ENCODE measurements at places on chromosomes 4 and X. TPM values are rescaled to one million over a fixed set of nuclear protein-coding genes. Genes with fewer than 3 reads are reported as not detected.

The CT55 gene
- total RNA-seq: not detected

DNA sequence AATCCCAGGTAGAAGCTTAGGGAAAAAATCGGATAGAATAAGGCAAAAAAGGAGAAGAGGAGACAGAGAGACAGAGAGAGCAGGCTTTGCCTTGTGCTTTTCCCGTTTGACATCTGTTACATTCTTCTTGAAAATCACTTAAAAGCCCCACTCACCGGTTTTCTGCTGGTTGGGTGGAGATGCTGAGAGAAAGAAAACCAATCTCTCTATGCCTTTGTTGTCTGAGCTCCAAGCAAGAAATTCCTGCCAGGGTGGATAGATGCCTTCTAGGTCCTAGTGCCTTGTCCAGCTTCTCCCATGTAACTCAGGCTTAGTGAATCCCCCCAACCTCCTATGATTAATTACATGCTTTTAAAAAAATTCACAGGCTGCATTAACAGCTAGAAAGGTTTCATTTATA lies at the start of gene DCX:
Gene DCX (minus strand): TSS at position 210 of the 400 bp plus-strand sequence. CDS start 1,794 bp downstream, outside the sequence.
- no peak within 1 kb of the TSS for H3K27ac ChIP-seq
- H3K4me1 ChIP-seq: no peaks in the 10 kb centered on the region
- no peaks in the 10 kb centered on the region for H3K27me3 ChIP-seq
- DNase-seq: no peak
- H3K4me3 ChIP-seq: no peak within 1 kb of the TSS
- no peaks in the 10 kb centered on the region for H3K36me3 ChIP-seq

The ALAS2 gene
- total RNA-seq: not detected

GRCh38 chr4:155426953-155427352 lies 50.2 kb upstream of the MAP9 start:
- H3K4me1 ChIP-seq: no peaks in the 10 kb centered on the region
- H3K36me3 ChIP-seq: no peaks in the 10 kb centered on the region
- no peak for DNase-seq
- no peak overlapping the region for H3K4me3 ChIP-seq

The CT45A3 gene
- total RNA-seq: not detected

DNA sequence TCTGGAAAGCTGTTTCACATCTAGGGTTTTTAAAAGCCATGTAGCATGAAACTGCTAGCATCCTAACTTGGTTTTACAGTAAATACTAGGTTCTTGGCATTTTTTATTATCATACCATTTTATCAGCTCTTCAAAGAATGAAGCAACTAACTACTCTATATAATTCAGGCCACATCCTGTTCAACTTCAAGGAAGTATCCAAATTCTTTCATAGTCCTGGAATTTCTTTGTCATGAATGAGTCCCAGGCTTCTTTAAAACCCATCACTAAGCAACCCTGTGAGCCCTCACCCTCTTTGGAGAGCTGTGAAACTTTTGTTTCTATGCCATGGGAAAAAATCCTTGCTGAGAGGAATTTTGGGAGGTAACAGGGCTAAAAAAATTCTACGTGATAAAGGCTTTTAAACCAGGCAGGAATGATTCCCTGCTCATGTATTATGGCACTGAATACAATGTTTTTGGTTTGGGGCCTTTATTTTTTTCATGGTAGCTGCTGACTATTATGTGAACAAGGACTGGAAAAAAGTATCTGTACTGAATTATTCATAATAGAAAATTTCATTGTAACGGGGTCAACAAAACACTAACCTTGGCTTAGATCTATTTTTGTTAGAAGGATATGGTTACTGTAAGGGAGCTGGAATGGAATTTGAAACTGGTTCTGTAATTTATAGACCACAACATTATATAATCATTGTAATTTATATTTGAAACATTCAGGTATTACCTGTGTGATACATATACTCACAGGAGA lies 164.9 kb downstream of the DCTD start:
- H3K36me3 ChIP-seq: no peaks in the 10 kb centered on the region
- H3K4me3 ChIP-seq: no peak overlapping the region
- no peaks in the 10 kb centered on the region for H3K27me3 ChIP-seq
- H3K4me1 ChIP-seq: no peaks in the 10 kb centered on the region
- no peak for DNase-seq

- H3K27me3 ChIP-seq: no peaks in the 10 kb centered on the region
Measured at GRCh38 chr4:176054942-176055341, 10.7 kb upstream of the WDR17 start.

Data from fibroblast of lung (primary cell).